Stimulated activated CD8-positive, alpha-beta memory T cell treated with anti-CD3 and anti-CD28 coated beads, Interleukin-4, amount 100 ng/mL, for 24 hours (primary cell): ENCODE measurements at places on chromosomes 13 and 19.

DNA sequence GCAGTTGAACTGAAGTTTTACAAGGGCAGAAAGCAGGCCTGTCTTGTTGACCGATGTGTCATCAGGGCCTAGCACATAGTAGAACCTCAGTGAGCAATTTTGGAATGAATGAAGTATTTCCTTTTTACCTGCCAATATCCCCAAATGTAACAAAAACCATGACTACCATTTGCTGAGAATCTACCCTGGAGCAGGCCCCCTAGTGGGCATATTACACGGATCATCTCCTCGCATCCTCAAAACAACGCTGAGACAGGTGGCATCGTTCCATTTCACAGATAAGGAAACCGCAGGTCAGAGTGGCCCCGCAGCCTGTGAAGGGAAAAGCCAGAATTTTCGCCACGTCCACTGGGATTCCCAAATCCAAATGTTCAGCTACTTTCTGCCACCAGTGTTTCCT, 77.9 kb downstream of the CACNA1A start:
- no peak for DNase-seq

DNA sequence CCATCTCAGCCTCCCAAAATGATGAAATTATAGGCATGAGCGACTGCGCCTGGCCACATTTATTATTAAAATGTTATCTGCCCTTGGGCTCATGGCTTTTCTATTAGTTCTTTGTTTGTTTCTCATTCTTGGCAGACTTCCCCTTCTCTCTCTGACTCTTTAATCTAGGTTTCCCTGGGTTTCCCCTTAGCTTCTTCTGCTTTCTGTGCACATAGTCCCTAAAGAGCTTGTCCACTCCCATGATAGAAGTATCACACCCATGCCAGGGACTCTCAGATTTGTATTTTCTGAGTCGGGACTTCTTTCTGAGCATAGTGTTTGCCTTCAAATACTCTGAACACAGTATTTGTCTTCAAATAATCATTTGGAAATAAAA, 38.6 kb upstream of the ITM2B start:
- DNase-seq = no peak

GRCh38 chr19:33186431-33187182, 7.5 kb upstream of the LRP3 start:
- DNase-seq = no peak

DNA sequence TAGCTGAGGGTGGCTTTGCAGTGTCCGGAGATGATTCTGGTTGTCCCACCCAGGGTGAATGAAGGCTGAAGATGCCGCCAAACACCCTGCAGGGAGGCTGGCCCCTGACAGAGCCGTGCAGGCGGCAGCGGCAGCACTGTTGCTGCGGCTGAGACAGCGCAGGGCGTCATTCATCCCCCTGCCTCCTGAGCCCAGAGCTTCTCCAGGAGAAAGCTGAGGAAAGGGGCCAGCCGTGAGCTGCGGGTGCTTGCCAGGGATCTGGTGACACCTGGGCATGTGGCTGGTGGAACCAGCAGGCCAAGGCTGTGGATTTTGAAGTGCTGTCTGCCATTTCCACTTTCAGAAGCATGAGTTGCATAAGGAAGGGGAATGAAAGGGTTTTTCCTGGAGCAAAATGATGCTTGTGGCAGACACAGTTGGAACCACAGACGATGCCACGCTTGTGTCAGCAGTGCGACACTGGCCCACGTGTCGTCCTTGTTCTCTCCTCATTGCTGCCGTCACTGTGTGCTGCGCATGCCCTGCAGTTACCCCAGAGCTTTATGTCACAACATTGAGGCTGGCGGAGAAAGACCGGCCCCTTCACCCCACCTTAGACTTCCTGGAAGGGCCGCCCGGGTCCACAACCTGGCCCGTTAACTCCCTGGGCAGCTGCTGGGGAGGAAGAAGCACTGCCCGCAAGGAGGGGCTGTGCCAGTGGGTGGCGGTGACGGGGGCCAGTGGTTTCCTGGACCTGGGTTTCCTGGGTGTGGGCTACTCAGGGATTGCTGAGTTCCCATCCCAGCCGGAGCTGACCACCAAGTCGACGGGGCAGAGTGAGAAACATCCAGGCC, 22.7 kb downstream of the TFDP1 start:
- no peak for DNase-seq

DNA sequence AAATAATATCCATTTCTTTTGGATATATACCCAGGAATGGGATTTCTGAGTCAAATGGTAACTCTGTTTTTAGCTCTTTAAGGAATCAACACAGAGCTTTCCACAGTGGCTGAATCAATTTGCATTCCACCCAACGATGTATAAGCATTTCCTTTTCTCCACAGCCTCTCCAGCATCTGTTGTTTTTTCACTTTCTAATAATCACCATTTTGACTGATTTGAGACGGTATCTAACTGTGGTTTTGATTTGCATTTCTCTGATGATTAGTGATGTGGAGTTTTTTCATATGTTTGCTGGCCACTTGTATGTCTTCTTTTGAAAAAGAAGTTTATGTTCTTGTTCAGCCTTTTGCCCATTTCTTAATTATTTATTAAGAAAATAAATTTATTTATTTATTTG, 352.2 kb upstream of the OBI1 start:
- DNase-seq = no peak

- DNase-seq = no peak
These were observed 5.3 kb downstream of the RASIP1 start for GRCh38 chr19:48735031-48735615.
